Placental pericyte (primary cell): ENCODE measurements at places on chromosomes 1 and 21. TPM values are rescaled to one million over a fixed set of nuclear protein-coding genes. Genes with fewer than 3 reads are reported as not detected.

UBR4 gene
- total RNA-seq = 212 and 221 TPM in 2 replicates

PYHIN1 gene
- total RNA-seq = not detected in 2 replicates

TTC24 gene
- total RNA-seq = not detected in 2 replicates

LEFTY2 gene
- not detected in 2 replicates for total RNA-seq

MRTO4 gene
- total RNA-seq = 17.9 and 46.4 TPM in 2 replicates
